ENCODE measurements at places on chromosomes 1 and 21.

DNA sequence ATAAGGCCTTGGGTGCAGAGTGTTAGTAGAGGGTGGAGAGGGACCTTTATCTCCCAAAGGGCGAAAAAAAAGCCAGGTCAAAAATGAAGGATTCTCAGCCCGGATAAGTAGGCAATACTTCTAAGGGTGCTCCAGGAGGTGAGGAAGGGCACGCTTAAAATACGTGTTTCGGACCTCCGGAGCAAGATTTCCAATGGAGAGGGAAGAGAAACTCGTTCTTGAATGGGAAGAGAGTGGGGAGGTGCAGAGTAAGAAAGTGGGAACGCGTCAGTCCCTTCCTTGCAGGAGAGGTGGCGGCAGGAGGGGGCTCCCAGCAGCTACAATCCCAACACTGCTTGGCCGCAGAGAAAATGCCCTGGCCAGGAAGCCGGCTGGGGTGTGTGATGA is 581 bp downstream of the EFCAB14 start:
- DNase-seq: no peak

DNA sequence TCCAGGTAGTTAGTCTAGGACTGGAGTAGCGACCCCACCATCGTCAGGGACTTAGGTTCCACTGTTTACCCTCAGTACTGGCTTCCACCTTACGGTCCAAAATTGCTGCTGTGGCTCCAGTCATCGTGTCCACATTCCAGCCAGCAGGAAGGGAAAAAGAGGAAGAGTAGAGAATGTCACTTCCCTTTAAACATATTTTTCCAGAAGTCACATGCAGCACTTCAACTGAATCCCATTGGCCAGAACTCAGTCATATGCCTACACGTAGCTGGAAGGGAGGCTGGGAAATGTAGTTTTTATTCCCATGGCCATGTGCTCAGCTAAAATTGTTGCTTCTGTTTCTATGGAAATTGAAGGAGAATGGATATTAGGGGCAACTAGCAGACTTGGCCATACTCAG is 84.1 kb upstream of the SELENON start:
- DNase-seq: no peak

DNA sequence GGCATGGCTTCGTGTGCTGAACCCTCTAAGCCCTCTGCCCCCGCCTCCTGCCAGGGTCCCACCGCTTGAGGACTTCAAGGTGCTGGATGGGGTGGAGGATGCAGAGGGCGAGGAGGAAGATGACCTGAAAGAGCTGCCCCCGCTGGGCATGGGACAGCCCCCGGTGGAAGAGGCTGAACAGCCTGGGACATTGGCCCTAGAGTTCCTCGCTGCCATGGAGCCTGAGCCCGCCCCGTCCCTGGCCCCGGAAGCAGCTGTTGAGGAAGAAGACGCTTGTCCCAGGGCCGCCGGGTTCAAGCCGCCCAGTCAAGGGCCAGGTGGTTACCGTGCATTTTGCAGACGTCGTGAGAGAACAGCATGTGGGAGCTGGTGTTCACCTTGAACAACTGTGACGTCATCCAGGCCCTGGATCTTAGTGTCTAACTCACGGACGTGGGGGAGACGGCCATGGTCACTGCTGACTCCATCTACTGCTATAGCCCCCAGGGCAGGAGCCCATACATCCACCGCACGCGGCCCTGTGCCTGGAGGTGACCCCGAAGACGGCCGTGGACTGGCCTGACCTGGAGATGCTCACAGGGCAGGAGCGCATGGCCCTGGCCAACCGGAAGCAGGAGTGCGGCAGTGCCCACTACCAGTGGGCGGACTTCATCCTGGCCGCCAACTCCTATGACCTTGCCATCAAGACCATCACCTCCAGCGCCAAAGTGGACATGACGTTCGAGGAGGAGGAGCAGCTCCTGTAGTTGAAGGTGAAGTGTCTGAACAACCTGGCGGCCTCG is 90.1 kb downstream of the PPP1R12B start:
- DNase-seq: no peak

GRCh38 chr1:94672934-94673333 is 131.4 kb upstream of the F3 start:
- no peak for DNase-seq

- DNase-seq: no peak
Measured at GRCh38 chr1:119286587-119287181, 81.9 kb upstream of the HAO2 start.

GRCh38 chr21:44255511-44255981 is 6.2 kb downstream of the DNMT3L start:
- DNase-seq: no peak

GRCh38 chr21:30206551-30207251 is 9.2 kb downstream of the CLDN8 start:
- no peak for DNase-seq

DNA sequence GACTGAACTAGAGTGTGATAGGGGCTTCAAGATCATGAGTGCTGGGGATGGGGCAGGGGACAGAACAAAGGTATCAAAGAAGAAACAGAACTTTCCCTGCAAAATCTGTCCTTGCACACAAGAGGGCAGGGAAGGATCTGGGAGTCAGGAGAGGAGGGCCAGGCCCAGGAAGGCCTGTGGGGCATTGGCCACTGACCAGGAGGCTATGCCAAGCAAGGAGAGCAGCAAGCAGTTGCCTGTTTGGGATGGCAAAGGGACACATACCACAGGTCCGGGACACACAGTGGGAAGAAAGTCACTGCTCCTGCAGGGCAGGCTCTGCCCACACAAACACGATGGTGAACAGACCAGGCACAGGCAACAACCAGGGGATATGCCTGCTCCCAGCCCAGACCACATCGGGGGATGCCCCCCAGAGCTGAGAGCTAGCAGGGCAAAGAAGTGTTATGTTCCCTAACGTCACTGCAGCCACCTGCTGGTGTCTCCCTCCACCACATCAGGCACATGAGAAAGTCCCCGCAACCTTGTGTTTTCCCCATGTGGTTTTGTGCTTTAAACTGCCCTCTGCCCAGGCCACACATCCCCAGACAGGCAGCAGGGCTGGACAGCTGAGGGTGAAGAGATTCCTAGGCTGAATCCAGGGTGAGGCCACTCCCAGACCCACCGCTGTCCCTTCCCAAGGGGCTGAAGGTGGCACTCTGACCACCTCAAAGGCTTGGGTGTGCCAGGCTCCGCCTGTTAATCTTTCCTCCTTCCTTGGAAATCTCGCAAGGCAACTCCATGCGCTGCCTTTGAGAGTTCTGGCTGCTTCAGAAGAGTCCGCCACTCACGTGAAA is 53.6 kb downstream of the KIF21B start:
- DNase-seq: no peak

GRCh38 chr1:247496581-247497285 is 38.8 kb upstream of the OR2B11 start:
- no peak for DNase-seq

- no peak for DNase-seq
Measured at GRCh38 chr1:169877800-169878491, 15.8 kb downstream of the SCYL3 start.

- DNase-seq: no peak
Measured at GRCh38 chr1:30475966-30476365, 247.4 kb downstream of the MATN1 start.

- DNase-seq: no peak
Measured at GRCh38 chr1:8137481-8138244, 111.6 kb upstream of the ERRFI1 start.
